Spleen (tissue), 13 donors: ENCODE measurements at places on chromosomes 7 and 10. TPM values are rescaled to one million over a fixed set of nuclear protein-coding genes. Genes with fewer than 3 reads are reported as not detected.

DNA sequence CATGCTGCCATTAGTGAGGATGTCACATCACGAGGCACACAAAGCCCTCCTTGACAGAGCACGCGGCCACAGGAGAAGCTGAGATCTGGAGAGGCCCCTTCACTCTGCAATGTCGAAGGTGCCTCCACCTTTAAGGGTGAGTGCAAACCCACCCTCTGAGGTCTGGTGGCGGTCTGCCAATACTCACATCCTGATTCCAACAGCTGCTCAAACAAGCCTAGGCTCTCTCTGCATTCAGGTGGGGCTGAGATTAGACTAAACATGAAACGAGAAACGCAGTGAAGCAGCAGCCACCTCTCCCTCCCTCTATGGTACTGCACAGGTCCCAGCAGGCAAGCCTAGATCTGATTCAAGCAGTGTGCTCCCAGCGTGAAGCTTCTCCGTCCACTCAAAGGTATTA is 151.8 kb downstream of the TCERG1L start:
- peak; percentile 31 for DNase-seq

DNA sequence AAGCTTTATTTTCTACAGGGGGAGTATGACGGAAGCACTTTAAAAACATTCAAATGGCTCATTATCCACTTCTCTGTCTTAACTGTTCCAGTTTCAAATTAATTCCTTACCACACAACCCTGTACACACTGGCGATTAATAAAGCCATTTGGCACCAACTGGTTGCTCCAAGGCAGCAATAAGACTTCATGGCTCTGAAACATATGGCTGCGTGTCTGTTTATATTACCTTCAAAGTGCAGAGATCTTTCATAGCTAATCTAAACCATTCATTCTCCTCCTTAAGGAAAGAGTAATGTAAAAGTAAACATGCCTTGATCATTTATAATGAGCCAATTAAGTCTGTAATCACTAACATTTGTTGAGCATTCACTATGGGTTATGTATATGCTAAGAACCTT is 325.7 kb downstream of the PARD3 start:
- DNase-seq, result no peak

DNA sequence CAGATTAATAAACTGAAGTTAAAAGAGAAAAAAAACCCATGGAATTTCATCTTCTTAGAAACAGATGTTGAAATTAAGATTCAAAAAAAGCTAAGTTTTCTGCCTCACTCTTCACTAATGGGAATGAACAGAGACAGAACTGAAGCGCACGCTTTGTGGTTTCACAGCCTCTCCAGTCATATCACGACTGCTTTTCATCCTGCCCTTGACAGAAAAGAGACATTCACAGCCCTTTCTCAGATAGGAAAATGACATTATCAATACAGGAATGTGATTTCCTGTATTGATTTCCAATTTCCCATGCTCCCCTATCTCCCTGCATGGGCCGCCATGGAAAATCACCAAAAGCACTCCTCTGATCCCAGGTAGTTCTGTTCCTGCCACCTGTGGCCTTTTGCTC is 108.2 kb downstream of the PFKFB3 start:
- no peak for DNase-seq

MINDY4 gene
- polyA plus RNA-seq, result 1.2 TPM

MYH16 gene
- polyA plus RNA-seq, result not detected

CCL26 gene
- polyA plus RNA-seq, result not detected

DNA sequence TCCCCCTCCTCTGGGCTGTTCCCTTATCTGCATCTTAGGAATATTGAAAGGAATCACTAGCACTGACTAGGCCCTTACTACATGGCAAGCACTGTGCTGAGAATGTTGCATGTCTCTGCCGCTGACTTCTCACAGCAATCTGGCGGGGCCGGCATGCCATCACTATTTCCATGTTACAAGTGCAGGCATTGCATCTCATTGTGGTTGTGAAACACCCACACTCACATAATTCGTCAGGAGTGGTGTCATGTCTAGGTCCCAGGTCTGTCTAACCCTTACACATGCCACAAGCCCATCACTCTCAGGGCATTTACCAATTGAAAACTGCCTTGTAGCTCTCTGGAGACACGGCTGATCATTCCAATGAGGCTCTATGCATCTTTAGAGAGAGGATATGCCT is 8.5 kb upstream of the IL2RA start:
- no peak for DNase-seq

DNA sequence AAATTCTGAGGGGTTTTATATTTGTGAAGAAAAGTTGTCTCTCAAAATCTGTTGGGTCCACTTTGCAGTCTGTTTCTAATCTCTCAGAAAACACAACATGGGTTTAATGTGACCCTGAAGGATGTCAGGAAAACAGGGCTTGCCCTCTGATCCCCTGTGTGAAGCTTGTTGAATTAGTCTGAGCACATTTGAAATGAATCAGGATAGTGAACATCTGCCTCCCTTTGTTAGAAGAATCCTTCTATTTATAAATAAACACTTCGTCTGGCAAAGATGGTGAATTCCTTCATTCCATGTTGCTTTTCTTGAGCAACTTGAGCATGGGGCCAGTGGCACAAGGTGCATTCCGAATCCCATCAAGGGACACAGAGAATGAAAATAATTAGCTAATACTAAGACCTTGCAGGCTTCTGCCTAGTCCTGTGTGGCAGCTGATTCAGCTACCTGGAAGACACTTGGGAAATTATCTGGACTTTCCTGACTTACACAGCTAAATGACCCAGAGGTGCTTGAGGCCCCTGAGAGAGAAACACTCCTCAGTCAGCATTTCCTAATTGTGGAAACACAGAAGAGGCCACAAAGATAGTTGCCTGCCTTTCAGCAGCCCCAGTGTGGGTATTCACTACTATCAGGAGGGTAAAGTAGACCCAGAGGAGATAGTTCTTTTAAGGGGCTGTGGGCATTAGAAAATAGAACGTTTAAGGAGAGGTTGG is 305.5 kb downstream of the C7orf25 start:
- no peak for DNase-seq

CAV1 gene
- 124 TPM for polyA plus RNA-seq

DNA sequence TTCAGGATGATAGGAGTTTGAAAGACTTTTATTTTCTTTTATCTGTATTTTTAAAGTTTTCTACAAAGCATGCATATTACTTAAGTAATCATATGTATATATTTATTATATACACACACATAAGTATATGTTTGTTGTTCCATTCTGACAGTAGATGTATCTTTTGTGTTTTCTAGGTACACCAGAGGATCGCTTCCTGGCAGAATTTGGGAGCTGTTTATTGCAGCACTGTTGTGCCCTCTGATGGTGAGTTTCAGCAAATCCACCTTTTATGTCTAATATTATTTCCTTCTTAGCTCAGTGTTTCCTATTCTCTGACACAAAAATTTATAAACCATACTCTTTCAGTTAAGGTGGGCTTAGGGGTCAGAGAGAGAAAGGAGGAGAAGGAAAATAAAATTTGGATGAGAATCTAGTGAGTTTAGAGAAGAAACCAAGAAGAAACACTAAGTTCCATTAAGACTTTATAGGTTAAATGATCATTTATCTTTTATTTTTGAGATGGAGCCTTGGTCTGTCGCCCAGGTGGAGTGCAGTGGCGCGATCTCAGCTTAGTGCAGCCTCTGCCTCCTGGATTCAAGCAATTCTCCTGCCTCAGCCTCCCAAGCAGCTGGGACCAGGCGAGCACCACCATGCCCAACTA is 59.2 kb upstream of the OIT3 start:
- no peak for DNase-seq

GRCh38 chr10:93095225-93095624 is 21.5 kb downstream of the CYP26A1 start:
- no peak for DNase-seq

DNA sequence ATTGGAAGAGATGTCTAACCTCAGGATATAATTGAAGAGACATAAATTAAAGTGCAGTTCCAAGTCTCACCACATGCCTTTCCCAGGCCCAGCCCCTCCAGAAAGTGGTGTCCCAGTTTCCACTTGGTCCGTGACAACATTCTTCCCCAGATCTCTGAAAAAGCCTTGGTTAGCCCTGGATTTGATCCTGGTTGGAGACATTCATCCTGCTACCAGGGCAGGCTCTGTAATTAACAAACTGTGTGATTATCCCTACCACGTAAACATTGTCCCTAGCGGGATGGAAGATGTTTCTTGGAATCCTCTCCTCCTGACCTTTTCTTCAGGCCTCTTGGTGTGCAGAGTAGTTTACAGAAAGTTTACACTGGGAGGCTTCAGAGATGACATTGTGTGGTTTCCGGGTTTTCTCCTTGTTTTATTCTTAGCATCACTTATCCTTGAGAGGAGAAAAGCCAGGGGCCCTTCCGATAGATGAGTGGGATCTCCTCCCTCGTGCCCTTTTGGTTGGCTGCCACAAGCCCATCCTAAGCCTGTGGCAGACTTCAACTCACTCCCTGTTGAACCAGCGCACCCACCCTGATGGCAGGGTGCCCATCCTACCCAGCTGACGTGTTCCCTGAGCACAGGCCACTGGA is 83.8 kb downstream of the COL13A1 start:
- no peak for DNase-seq

- no peak for DNase-seq
These were observed 33.1 kb downstream of the SMC3 start for GRCh38 chr10:110600487-110601101.

DNA sequence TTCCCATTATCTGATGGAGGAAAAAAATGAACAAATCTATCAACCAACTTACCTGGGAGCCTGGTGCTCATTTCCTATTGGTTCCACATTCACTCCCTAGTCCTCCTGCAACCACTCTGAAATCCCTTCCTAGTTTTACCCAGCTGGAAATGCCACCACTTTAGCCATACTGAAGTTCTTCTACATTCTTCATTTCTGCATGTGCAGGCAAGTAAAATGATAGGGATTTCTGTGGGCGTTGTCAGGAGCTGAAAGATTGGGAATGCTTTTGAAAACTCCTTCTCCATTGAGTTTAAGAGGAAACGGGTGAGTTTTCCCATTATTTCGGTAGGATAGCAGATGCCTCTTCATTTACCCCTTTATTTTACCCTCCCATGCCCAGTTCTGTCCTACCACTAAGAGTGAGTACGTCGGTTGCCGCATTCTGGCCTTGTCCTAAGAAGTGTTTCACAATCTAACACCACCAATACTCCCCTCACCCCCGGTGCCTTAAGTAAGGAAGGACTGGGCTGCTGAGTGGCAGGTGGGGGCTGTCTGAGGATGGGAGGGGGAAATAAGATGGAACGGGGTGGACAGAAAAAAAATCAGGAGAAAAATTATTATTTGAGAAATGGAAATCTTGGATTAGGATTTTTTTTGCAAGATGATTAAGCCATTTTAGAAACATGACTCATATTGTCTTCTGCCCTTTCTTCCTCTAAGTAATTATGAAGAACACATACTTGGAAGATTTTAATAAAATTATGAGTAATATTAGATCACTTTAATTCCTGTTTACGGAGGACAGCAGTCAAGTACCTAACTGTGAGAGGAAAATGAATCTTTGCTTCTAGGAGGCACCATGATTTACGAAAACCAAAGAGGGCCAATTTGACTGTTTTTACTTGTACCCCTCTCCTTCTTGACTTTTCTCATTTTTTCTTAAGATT is 13.2 kb upstream of the TAS2R60 start:
- no peak for DNase-seq

DNA sequence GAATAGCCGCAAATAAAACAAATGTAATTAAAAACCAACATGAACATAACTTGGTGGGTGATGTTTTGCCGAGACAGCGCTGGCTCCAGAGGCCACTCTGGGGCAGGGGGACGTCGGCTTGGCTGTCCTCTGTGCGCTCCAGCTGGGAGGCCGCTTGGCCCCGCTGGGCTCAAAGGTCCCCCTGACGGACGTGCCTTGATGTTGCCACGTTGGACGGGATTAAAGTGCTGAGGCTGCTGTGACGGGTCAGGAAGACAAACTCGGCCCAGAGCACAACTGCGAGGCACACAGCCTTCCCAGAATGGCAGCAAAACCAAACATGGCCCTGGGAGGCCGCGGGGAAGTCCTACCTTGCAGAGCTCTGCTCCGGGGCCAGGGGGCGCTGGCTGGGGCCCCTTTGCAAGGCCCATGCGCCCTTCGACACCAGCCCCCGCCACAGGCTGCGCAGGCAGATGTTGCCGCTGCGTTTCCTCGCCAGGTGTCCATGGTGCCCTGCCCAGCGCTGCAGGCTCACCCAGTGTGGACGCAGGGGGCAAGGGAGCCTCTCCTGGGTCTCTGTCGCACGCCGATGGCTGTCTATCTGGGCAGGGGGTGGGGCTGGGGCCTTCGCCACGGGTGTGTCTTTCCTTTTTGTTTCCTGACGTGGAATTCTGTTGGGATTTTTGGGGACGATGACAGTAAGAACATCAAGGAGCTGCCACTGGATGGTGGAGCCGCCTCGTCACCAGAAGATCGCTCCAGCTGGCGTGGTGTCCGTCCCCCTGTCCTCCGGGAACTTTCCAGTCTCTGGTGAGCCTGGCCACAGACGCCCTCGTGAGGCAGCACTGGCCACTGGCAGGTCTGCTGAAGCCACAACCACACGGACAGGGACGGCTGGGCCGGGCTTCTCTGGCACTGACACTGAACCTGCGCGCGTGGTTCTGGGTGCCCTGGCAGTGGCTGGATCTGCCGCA is 99.6 kb upstream of the DIP2C start:
- DNase-seq, result peak; percentile 88

DNA sequence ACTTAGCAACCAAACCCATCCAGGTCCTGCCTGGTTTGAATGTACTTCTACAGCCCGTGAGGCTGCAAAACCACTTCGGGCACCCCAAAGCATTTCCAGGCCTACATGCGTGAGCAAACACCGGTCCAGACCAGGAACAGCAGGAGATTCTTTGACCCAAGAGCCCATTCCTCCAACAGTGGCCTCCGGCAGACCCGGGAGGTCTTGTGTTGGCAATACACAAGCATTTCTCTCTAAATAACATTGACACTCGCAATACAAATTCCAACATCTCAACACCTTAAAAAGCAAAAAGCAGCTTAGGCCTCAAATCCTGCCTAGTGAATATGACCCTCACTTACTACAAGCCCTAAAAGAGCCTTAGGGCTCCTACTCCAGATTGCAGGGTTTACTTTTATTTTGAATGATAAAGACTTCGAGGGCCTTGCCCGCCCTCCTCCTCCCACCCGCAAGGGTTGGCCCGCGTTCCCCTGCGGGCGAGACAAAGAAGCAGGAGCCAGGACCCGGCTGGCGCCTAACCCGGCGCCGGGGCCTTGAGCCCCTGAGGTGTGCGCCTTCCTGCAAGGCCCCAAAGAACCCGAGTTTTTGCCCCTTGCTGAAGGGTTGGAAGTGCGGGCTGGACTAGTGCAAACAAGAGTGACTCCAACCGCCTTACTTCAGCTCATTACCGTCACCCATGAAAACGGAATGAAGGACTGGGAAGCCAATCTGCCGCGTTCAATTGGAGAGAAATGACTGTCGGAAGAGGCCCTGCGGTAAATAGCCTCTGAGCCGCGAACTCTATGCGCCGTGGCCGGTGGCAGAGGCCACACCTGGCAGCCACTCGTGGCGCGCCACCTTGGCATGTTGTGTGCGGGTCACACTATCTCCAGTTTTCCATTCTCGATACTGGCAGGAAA is 3.4 kb upstream of the DLX6 start:
- no peak for DNase-seq

DNA sequence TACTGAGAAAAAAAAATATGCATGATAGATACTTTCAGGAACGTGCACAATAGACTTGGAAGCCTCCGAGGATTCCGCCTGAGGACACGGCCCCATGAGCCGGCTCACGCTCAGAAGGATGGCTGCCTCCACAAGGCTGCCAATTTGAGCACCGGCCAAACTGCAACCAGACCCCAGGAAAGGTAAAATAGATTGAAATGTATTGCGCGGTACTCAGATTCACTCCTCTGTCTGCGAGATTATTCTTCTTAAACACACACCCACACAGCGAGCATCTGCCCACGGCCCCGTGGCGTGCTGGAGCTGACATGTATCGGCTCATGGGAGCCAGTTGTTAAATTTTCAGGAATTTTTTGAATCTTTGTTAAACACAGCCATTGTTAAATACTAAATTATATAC is 653.2 kb upstream of the MKI67 start:
- no peak for DNase-seq
